ENCODE measurements at places on chromosomes 3 and 15. TPM values are rescaled to one million over a fixed set of nuclear protein-coding genes. Genes with fewer than 3 reads are reported as not detected.

- no peak for DNase-seq
Observed at GRCh38 chr3:8990266-8991215, 27.3 kb upstream of the RAD18 start.

GRCh38 chr3:112579232-112579631 lies 17.4 kb downstream of the SLC35A5 start:
- DNase-seq, result no peak

DNA sequence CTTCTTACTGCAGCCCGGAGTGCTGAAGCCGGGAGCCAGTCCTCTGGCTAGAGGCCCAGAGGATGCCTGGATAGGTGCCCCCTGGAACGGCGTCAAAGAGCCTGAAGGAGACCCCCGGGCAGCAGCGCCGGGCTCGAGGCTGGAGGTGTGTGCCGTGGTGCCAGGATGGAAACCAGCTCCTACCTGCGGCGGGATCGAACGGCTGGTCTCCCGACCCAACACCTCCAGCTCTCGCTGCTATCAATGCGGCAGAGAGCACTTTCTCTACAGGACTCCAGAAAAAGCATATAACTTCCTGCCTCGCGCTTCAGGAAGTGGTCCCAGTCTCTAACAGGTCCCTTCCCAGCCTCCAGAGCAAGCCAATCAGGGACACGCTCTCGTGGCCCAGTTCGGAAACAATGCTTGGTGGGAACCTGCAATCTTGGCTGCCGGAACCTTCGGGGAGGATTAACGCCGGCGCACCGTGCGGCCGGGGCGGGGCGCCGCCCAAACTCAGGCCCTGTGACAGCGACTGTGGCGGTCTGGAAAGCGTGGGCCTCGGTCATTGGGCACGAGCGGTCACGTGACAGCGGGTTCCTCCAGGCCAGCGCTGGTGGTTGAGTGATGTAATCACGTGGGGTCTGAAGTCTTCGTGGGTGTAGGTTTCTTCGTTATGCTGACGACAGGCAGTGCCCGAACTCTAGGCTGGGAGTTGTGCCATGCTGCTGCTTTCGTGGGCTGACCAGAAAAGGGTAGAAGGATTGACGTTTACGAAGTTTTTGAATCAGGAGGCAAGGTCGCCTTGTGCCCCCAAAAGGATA lies at the start of gene SLC33A1:
Gene SLC33A1, minus strand, starts transcription at position 287 of the 800 bp plus-strand sequence. CDS start 430 bp downstream, outside the sequence.
- peak; percentile 99 for DNase-seq

The P3H2 gene
- total RNA-seq, result 20.9 TPM

The GOLGA6D gene
- not detected for total RNA-seq

The MEIS2 gene
- total RNA-seq, result 25.0 TPM

The SERINC4 gene
- 0.46 TPM for total RNA-seq
